ENCODE measurements at places on chromosomes 7 and 10. TPM values are rescaled to one million over a fixed set of nuclear protein-coding genes. Genes with fewer than 3 reads are reported as not detected.

GRCh38 chr7:103797647-103798307 is 191.7 kb downstream of the RELN start:
- DNase-seq = no peak

- no peak for DNase-seq
Observed at GRCh38 chr10:22570234-22570633, 144.1 kb downstream of the PIP4K2A start.

- DNase-seq = no peak
Observed at GRCh38 chr7:85067371-85067770, 119.5 kb downstream of the SEMA3D start.

Gene CYP2C19
- 0.09 TPM for polyA plus RNA-seq

Gene USP6NL
- 19.2 TPM for polyA plus RNA-seq

Gene STRIP2
- 6.1 TPM for polyA plus RNA-seq

GRCh38 chr10:66927971-66928770 is 2.3 kb downstream of the LRRTM3 start:
- peak; percentile 39 for DNase-seq

DNA sequence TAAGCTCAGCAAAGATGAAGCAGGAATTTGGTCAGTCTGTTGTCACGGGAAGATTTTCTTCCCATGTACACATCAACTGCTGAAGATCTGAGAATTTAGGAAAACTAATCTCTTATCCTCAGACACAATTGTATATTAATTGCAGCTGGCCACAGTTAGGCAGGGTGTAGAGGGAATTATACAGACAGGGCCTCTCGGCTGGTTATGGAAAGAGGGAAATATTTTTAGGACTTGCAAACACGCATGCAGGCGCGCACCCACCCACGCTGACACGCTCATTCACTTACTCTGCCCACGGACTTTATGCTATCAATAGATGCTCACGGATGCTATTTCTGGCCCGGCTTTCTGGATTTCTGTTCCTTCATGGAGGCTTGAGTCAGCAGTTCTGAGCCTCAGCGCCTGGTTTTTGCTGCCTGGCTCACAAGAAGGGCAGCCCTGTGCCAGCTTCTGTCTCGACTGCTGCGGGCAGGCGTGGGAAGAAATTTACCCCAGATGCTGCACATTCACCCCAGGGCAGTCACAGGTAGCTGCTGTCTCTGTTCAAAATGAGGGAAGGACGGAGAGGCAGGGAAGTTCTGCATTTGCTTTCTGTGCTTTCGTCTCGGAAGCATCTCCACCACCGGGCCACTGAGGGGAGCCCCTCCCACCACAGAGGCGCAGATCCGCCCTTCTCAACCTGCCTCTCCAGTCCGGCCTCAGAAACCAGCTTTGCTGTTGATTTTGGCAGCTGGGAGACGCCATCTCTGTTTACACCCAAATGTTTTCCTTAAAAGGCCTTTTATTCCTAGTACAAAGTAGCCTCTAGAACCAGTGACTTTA is 116.3 kb upstream of the BTBD16 start:
- DNase-seq = no peak

Gene CD36
- polyA plus RNA-seq = 283 TPM

Gene SFTPA1
- 18.1 TPM for polyA plus RNA-seq

Gene AKR1C3
- polyA plus RNA-seq = 1.9 TPM

Gene MDFIC
- polyA plus RNA-seq = 39.2 TPM

DNA sequence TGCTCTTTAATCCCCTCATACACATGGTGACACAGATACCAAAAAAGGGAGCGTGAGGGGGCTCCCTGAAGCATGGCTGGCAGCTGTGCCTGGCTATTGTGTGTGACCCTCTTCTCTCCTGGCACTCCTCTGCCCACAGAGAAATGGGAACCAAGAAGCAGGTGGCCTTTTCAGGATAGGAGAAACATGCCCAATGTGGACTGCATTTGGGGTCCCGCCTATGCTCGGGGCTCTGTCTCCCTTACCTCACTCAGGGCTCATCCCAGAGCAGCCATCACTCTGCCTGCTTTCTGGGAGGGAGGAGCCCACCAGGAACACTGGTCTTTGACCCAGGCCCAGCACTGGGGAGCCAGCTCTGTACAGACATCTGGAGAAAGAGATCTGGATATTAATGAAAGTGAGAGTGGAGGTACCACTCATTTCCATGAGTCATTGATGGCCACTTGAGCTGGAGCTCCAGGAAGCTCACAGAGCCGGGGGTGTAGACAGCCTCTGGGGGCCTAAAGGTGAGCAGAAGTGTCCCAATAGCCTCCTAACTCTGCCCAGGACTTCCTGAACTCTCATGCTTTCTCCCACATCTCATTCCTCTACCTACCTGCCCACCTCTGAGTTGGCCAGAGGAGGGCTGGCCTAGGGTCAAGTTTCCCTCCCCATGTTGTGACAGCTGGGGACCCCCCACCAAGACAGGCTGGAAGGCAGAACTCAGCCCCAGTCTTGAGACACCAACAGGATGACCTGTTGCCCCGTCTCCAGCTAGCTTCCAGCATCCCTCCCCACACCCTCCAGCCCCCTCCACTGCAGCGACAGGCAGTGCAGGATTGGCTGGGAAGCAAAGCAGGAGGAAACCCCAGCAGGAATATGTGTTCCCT is 42.6 kb downstream of the DRGX start:
- DNase-seq = no peak

Gene PRR15
- polyA plus RNA-seq = 0.10 TPM

GRCh38 chr10:68086011-68086410 is 10.9 kb upstream of the HERC4 start:
- DNase-seq = no peak

GRCh38 chr10:73537288-73537687 is 41.5 kb upstream of the PPP3CB start:
- DNase-seq = no peak

DNA sequence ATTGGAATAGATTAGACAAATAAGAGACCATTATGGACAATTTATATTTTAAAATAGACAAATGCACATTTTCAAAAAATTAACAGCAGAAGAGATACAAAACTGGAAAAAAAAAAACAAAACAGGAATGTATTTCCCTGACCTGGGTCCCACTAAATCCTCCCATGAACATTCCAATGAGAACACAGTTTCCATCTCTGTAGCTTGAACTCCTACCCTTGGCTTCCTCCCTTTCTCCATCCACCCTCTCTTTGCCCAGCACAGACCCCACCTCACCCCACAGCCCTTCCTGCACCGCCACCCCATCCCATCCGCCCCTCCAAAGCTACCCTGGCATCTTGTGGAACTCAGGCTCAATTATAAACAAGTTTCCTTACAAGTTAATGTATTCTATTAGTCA is 71.2 kb upstream of the MPP7 start:
- DNase-seq = no peak

GRCh38 chr7:88200789-88201188 is 19.0 kb downstream of the SRI start:
- no peak for DNase-seq

Gene METTL27
- polyA plus RNA-seq = 2.1 TPM

Gene DNAJC2
- 52.7 TPM for polyA plus RNA-seq

DNA sequence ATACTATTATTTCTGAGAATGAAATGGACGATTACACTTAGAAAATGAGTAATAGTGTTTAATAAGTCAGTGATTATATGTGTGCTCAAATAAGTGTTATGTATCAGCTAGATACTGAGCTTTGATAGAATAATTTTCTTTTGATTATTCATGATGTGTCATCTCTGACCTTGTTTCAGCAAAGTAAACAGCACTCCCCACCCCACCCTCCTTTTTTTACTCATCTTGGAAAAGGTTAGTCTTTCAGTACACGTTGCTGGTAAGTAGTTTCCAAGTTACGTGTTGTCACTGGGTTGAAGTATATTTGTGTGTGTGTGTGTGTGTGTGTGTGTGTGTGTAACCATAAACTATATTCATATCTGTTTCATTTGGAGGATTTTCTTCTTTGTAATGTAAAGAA is 84.1 kb downstream of the GNAI1 start:
- no peak for DNase-seq

DNA sequence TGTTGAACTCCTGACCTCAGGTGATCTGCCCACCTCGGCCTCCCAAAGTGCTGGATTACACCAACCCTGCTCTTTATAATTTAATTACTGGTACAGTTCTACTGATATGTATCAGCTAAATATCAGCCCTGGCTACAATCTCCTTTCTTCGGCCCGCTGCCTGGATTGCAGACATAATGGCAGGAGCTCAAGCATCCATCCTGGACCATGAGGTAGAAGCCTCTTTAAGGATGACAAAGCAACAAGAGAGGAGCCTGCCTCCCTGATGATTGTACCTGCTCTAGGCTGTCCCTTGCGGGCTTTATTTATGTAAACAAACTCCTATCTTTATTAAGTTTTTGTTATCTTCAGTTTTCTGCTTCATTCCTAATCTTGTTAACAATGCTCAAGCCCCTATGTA is 5.6 kb upstream of the PSAP start:
- DNase-seq = no peak

- no peak for DNase-seq
Observed at GRCh38 chr10:114027041-114027394, 16.6 kb upstream of the ADRB1 start.

Gene BMS1
- 22.2 TPM for polyA plus RNA-seq

Gene CLDN3
- polyA plus RNA-seq = 10.2 TPM

Gene PPP1R3C
- polyA plus RNA-seq = 214 TPM

DNA sequence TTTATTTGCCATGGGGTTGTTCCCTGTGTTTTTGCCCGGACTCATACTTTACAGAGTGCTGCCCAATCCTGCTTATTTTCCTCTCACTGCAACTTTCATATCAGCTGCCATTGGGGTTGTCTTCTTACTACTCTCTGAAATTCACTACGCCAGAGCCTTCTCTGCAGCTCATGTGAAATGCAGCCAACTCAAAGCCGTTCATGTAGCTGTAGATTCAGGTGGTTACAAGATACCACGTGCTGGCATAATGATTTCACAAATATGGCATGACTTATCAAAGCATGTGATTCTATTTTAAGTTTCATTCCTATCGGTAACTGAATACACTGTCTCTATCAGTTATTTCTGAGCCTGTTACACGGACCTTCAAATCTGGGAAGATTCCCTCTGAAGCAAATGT is 130.3 kb upstream of the WNT16 start:
- DNase-seq = no peak

Gene GIMAP5
- polyA plus RNA-seq = 14.4 TPM

DNA sequence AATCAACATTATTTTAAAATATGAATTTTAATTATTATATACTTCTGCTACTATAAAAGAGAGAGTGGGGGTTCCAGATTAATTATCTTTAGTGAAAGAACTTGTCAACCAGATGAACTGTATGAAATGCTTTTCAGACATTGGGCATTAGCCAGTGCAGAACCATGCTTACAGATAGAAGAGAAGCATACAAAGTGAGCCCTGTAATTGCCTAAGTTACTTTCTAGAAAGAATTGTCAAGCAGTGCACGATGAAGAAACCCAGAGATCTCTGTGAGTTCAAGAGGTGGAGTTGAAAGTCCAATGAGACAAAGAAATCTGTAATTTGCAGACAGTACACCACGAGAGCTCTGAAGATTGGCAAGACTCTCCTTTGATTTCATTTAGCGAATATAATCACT is 166.7 kb downstream of the CDC14C start:
- no peak for DNase-seq

- DNase-seq = no peak
Observed at GRCh38 chr10:112912410-112912928, 37.6 kb upstream of the TCF7L2 start.

Gene ZNF804B
- 0.09 TPM for polyA plus RNA-seq

- no peak for DNase-seq
Observed at GRCh38 chr10:128078136-128078969, 47.9 kb downstream of the MKI67 start.

- DNase-seq = no peak
Observed at GRCh38 chr10:12690525-12691126, 310.9 kb downstream of the CCDC3 start.

DNA sequence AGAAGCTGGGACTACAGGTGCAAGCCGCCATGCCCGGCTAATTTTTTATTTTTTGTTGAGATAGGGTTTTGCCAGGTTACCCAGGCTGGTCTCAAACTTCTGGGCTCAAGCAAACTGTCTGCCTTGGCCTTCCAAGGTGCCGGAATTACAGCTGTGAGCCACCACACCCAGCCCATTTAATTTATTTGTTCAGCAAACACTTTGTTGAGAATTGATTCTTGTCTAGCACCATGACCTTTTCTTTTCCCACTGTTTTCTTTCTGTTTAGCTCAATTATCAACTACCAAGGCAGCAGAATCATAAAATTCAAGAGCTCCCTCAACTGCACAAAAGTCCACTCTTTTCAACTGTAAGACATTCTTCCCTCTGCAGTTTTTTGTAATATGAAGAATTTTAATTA is 47.8 kb upstream of the PARD3 start:
- no peak for DNase-seq

DNA sequence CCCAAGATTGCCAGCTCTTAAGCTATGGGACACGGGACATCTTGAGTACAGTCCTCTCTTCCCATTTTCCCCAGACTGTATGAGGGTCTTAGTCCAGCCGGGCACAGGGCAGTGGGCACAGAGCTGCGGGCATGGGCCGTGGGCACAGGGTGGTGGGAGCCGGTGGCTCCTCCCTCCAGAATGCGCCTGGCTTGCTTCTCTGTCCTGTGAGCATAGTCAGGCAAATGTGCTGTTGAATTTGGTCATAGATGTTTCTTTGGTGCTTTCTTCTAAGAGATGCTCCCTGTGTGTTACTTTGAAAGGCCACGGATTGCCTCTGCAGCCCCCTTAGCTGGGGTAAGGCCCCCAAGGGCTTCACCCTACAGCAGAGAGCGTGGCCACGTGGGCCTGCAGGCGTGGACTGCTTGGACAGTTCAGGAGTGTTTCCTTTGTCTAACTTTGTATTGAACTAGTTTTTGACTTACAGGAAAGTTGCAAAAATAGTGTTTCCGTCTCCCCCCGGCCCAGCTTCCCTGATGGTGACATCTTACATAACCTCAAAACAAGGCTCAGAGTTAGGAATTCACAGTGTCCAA is 24.7 kb downstream of the LRRC27 start:
- no peak for DNase-seq

Gene ZNF746
- 19.5 TPM for polyA plus RNA-seq

DNA sequence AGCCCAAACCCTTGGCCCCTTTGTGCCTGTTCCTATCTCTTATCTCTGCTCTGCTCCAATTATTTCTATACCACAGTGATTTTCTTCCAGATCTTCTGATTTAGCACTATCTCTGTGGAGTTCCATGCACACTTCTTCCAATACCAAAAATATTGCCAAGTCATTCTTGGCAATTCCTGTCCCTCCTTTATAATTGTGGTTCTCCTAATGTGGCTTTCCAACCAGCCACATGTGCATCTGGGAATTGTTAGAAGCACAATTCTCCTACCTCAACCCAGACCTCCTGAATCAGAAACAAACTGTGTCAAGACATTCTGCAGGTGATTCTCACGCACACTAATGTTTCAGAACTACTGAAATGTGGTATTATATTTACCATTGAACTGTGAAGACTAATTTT is 447.8 kb upstream of the IGFBP3 start:
- DNase-seq = no peak

Gene AQP1
- 152 TPM for polyA plus RNA-seq

GRCh38 chr10:34524369-34525091 is 290.6 kb downstream of the PARD3 start:
- DNase-seq = no peak

DNA sequence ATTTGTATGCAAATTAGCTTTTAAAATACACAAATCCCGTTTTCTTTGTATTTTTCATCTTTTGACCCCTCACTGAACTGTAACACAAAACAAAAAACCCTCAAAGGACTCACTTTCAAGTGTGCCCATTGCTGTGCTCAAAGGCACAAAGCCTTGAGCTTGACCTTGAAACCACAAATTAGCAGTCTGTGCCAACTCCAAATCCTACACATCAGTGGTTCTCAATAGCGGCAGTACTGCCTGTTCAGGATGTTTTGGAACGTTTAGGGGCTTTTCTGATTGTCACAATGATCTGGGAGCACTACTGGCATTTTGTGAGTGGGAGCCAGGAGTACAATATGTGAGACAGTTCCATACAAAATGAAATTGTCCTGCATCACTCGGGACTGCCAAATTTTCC is 55.5 kb downstream of the KDM7A start:
- DNase-seq = peak; percentile 1

Gene NACAD
- polyA plus RNA-seq = 8.2 TPM
